ENCODE measurements at places on chromosomes 3 and 15.
A peak's percentile ranks its signal among the peaks of the same experiment; 100 is the strongest.

GRCh38 chr3:33717866-33718594 is at the start of gene CLASP2:
Gene CLASP2 (minus strand): TSS chr3:33718254. CDS start chr3:33718002, 252 bp downstream.
- peak; percentile 96 for DNase-seq

DNA sequence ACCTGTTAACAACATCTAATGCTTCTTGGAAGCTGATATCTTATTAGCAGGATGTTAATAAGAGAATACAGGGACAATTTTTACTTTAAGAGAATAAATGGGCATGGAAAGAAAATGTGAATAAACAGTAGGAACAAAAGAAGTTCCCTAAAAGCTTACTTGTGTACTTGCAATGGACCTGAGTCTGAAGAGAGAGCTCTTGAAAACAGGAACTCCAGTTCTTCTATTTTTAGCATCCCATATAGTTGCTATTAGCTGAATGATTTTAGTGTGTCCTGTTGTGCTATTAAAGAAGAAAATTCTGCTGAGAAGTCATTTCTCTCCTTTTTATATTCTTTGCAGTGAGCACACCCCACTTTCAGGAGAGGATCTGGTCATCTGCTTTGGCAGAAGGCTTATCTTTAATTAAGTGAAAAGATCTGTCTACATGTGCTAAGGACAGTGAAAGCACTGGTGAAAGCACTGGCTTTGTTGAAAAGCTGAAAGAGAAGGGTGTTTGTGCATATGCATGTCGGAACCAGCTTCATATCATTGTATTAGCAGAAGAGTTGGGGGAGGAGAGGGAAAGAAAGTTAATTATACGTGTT is 1.4 kb upstream of the ST3GAL6 start:
- peak; percentile 67 for DNase-seq

- no peak for DNase-seq
These were observed 109.8 kb upstream of the TBC1D5 start for GRCh38 chr3:17852217-17852616.

DNA sequence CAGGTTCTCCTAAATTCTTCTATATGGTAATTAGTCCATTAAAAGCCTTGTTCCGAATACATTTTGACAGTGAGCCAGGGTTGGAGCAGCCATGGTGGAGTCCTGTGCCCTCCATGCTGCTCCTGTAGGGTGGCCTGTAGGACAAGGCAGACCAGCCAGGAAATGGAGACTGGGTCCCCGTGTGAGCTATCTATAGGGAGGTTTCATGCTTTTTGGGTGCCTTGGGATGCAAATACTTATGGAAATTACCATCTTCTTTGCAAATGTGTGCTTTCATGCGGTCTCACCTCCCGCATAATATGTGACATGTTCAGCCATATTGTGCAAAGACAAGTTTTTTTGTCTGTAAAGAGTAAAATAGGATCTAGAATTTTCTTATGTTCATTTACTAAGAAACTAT is 58.0 kb upstream of the FURIN start:
- no peak for DNase-seq

DNA sequence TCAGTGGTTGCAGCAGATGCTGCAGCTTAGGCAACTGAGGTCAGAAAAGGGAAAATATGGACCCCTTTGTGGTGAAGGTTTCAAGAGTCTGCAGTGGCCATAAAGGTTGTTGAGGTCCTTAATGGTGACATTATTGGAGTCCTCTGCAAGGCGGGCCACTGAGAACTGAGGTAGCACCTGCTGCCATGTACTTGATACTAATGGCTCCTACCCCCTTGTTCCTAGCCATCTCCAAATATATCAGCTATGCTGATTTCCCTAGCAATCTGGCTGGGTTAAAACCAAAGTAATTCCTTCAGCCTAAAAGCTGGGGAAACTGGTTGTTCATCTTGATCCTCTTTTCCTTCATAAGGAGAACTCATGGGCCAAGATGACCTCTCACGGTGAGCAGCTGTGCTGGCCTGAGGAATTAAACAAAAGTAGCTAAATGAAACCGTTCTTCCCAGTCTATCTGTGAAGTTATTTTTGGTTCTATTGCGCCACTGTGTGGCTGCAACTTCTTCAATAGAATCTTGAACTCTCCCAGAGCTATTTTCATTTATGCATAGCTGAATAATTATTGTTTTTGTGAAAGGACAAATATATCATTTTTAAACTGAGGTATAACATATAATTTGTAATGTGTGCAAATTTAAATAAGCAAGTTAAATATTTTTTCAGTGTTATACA is 76.1 kb upstream of the PLSCR4 start:
- DNase-seq, result peak; percentile 47

DNA sequence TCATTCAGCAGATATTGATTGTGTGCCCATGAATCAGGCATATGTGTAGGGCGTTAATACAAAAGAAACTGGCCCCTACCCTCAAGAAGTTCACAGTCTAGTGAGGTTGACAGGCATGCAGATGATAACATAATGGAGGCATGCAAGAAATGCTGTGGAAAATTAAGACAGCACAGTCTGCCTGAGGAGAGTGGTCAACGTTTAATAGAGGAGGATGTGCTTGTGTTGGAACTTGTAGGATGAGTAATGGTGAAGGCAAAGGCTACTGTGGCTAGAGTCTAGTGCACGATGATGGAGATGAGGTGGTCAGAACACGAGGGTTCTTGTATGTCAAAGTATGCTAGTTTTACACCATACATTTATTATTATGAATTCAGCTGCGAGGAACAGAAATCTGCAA is 295.7 kb downstream of the SOX2 start:
- DNase-seq, result no peak

GRCh38 chr15:41777421-41777973 is 3.2 kb downstream of the MAPKBP1 start:
- no peak for DNase-seq

DNA sequence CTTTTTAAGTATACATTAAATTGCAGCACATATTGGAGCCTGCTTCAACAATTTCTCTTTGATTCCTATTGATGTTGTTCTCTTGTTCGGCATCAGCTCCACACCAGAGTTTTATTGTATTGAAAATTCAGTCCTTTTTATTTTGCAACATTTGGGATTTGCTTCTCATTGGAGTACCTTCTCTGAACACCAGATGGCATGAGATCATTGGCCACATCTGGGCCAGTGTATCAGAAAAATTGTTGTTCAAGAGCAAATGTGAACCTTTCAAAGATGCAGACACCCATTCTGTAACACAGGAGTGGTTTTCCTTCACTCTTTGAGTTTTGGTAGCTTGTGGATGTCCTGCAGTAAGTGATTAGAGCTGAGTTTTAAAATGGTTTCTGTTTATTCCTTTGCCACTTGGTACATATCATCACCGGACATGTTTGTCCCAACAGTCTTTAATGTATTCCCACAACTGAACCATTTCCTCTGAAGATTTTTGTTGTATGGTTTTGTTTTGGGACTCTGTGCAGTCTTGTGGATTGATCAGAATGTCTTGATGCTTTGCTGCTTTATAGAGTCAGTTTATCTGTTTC is 96.1 kb downstream of the MCTP2 start:
- DNase-seq, result peak; percentile 66

GRCh38 chr3:107525644-107526305 is 3.0 kb downstream of the BBX start:
- no peak for DNase-seq

- DNase-seq, result no peak
These were observed 104.9 kb downstream of the OCA2 start for GRCh38 chr15:27993996-27994780.

- DNase-seq, result no peak
These were observed 347.9 kb upstream of the STAC start for GRCh38 chr3:36032180-36033047.

DNA sequence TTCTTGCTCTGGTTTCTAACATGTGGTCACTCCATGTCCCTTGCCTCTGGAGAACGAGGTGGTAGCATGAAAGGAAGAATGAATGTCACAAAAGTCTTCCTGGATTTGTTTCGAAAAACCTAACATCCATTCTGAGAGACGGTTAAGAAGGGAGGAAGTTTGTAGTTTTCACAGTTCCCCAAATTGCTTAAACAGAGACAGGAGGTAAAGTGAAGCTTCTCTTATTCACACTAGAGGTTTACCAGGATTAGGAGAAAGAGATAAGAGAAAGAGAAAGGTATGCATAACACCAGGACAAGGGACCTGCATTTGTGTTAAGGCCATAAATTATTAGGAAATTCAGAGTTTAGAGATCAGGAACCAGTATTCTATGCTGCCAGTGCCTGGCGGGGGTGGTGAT is 228.1 kb downstream of the CPNE4 start:
- no peak for DNase-seq

- DNase-seq, result no peak
These were observed 14.2 kb downstream of the AMOTL2 start for GRCh38 chr3:134360046-134360445.

DNA sequence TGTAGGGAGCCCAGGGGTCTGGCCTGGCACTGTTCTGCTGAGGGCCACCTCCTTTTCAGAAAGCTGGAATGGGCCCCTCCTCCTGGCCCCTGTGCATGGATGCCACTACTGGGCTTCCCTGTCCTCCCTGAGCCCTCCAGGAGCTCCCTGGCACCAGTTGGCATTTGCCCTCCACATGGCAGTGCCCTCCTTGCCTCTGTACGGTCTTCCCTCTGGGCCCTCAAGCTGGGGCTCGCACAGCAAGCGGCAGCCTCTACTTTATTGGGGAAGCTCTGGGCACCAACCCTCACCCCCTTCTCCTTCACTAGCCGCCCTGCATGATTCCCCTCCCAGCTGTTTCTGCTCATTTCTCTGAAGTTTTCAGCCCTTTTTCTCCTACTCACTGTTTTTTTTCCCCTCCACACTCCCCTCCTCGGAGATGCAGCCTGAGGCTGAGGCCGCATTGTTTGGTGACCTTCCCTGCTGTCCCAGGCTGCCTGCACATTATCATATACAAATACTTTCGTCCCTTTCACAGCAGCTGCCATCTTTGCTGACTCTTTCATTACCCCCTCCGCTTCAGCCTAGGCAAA is 127.3 kb downstream of the EEFSEC start:
- no peak for DNase-seq

- peak; percentile 39 for DNase-seq
These were observed 230.4 kb upstream of the CHRM5 start for GRCh38 chr15:33737687-33738601.

DNA sequence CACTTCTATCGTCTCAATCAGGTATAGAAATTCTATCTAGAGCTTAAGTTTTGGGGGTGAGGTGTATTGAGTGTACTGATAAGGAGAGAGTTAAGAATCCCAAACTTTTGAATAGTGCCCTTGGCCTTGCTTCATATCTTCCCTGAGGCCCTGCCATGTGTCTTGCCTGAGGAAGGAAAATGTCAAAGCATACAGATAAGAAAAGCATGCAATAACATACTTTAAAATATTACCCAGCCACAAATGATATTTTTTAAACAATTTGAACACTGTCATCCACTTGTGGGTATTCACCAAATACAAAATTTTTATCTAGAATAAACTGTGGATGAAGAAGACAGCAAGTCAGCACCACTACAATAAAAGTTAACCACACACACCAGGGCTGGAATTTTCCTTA is 631.0 kb upstream of the ALCAM start:
- no peak for DNase-seq

- no peak for DNase-seq
These were observed 70.9 kb downstream of the ARMC8 start for GRCh38 chr3:138257986-138258385.

DNA sequence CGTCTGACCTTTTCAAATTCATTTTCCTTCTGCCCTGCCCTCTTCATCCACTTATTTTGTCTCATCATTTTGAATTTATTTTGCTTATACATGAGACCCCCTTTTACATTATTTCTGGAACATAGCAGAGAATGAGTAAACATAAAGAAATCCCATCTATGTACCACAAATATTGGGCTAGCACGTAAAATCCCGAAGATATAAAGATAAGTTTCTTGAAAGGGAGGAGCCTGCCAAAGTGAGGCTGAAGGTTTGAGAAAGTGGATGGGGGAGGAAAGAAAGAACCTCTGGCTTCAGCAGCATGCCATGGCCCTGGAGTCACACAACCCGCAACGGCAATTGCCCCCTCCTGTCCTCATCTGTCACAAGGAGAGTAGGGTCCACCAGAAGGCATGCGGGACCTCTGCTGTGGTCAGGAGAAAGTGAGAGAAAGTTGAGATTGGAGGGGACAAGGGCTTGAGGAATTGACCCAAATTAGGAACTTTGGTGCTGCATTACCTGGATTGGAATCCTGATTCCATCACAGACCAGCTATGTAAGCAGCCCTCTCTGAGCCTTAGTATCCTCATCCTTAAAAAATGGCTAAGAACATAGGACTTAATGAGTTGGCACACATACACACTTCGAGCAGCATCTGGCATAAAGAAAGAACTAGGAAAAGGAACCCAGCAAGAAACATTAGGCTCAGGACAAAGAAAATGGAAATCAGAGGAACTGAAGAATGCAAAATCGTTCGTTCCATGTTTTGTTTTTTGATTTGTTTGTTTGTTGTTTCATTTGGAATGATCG is 53.7 kb upstream of the GYG1 start:
- no peak for DNase-seq

- DNase-seq, result no peak
These were observed 969.0 kb upstream of the ALCAM start for GRCh38 chr3:104397713-104398112.

DNA sequence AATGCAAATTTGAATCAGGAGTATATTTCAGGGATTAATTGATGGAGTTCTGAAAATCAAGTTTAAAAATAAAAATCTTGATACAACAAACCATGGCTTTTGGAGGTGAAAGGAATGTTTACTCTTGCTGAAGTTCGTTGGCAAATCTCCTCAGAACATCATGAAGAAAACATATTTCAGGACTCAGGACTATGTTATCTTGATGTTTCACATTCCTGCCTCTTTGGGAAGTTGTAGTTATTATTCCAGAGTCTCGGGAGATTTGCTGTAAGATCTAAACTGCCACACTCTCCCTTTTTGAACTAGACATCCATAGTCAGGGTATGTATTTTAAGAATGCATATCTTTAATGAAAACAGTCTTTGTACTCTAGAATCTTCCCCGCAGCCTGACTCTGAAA is 271.2 kb downstream of the RBMS3 start:
- DNase-seq, result no peak

DNA sequence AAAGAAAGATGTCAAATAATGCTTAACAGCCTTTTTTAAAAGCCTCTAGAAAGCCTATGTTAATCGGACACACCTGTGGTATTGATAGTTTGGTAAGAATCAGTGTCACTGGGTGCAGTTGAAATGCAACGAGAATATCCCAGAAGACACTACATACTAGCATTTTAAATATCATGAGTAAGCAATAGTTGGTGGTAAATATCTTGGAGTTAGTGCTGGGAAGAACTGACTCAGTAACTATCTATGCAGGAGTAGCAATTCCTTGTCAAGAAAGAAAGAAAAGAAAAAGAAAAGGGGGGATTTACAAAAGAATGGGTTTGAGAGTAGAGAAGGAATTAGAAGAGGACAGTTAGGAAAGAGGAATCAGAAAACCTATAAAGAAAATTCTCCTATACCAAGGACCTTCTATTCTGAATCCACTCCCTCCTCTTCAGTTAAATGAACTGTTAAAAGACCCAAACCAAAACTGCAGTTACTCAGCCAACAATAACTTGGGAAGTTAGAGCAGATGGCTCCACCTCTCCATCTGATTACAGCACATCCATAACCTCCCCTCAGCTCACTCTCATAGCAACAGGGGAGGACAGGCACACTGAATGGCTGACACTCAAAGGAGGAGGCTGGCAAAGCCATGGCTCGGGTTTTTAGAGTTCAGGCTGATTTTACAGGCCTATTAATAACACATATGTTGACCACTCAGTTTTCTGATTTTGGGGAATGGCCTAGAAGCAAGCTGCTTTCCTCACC is 207.6 kb upstream of the MDFIC2 start:
- no peak for DNase-seq

- DNase-seq, result no peak
These were observed 22.0 kb downstream of the CMTM6 start for GRCh38 chr3:32480604-32481003.

All from common myeloid progenitor, CD34-positive (primary cell).